ENCODE measurements at places on chromosomes 7 and 10.

- no peak for DNase-seq
Measured at GRCh38 chr7:117686311-117686935, 186.8 kb downstream of the CTTNBP2 start.

- DNase-seq: no peak
Measured at GRCh38 chr7:122543891-122544290, 155.0 kb downstream of the RNF133 start.

DNA sequence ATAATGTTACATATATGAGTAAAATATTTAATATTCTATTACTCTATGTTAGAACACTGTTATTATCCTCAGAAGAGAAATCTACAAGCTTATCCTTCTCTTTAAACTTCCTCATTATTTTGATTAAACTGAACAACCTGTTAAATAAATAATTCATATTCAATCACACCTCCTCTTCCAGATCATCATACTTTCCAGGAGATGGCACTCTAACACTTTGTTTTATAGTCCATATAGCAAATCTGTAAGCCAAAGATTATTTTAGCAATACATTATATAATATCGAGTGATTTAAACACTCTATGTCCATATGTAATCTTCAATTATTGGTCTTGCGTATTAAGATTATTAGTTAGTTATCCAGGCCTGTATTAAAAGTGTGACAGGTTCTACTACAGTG lies 694.1 kb downstream of the ANKRD7 start:
- peak; percentile 14 for DNase-seq

DNA sequence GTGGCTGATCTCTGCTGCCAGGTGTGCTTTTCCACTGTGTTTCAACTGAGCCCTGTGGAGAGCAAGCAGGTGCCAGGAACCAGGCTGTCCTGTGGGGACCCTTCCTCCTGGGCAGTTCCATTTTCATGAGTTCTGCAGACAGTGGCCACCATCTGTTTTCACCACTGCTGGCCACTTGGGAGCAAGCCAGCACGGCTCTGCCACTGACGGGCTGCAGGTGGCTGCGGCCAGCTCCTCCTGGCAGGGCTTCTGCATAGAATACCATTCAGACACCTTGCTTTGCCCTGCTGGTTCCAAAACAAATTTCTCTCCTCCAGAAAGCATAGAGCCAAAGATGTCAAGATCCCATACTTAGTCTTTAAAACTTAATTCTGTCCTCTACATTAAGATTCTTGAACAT lies 48.3 kb downstream of the LANCL2 start:
- no peak for DNase-seq

DNA sequence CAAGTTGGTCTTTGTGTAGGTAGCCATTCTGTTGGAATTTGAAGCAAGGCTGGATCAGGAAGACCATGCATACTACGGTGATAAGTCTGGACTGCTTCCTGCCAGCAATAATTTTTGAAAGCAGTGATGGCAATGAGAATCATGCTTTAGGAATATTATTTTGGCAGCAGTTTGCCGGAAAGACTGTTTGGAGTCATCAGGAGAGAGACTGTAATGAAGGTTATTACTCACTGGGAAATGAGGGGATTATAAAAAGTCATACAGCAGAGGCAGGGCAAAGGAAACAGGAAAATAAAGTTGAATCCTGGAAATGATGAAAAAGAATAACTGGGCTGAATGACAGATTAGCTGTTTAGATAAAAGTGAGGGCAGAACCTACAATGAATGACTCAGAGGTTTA lies 1136.8 kb upstream of the AUTS2 start:
- peak; percentile 6 for DNase-seq

DNA sequence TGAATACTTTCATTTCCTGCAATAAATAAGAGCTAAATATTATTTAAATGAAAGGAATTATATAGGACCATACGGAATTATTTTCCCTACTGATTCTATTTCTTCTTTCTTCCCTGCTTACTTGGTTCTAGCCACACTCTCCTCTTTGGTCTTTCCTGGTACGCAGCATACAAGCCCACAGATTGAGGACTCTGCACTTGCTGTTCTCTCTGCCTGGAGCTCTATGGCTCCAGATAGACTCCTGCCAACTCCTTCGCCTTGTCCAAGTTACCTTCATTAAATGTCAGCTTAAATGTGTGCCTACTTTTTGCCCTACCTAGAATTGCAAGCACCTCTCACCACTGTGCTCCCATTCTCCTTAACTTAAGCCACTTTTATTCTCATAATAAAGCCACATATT lies 203.4 kb downstream of the MDFIC start:
- DNase-seq: no peak

- no peak for DNase-seq
Measured at GRCh38 chr7:68203251-68203650, 1206.6 kb downstream of the TYW1 start.

GRCh38 chr7:916291-916941 lies 38.1 kb downstream of the ADAP1 start:
- DNase-seq: no peak

DNA sequence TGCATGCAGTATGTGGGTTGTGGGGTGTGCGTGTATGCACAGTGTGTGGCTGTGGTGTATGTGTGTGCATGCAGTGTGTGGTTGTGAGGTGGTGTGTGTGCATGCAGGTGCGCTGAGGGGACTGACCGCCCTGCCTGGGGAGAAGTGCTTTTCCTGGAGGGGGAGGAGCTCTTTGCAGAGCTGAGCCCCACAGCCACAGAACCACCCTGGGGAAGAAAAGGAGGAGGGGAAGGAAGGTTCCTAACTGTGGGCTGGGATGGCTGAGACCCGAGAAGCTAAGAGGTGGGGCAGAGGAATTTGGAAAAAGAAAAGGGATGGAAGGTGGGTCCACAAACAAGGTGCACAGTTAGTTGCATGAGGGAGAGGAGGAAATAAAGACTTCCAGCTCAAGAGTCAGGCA lies at the start of gene TRPV5:
Gene TRPV5, minus strand, starts transcription at position 123 of the 400 bp plus-strand sequence. CDS start 287 bp downstream, outside the sequence.
- DNase-seq: no peak
